LNCaP clone FGC (cell line): ENCODE measurements at places on chromosomes 6 and 20.

DNA sequence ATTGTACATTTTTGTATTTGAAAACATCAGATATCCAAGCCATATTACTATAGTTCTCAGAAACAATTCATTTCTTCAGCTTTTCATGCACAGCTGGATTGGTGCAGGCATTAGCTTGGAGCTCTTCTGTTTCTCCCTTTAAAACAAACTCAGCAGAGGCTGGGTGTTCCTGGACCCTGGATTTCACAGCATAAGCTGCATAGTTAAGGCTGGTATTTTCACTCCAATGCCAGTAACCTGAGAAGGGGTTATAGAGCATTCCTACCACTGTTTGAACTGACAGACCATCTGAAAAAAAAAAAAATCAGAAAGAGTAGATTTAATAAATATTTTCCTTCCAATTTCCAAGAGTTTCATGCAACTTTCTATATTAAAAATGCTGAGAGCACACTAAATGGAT, 20.1 kb upstream of the FAXC start:
- no peak for DNase-seq

DNA sequence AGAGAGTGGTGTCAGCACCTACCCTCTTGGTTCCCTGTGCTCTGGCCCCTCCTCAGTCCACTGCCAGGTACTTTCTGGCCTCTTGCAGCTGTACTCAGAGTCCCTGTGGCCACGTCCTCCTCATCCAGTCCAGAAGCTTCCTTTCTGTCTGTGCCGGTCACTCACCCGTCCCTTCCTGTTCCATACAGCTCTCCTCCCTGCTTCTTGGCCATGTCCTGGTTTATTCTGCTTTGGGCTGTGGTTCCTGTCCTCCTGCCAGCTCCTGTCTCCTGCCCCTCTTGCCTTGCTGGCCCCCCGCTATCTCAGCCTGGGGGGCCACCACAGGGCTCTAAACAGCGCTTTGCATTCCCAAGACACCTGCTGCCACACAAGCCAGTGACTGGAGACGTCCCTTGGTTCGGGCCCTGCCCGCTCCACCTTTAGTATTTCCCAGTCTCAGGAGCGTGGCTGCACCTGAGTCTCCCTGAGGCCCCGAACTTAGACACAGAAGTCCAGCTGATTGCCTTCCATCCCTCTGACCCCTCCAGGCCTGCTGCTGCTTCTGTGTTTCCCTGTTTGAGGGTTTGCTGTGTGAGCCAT, 15.5 kb upstream of the RBM38 start:
- DNase-seq, result no peak

GRCh38 chr6:26118999-26119398, 31.8 kb downstream of the HFE start:
- DNase-seq, result no peak

GRCh38 chr6:53504512-53504911, 40.4 kb downstream of the GCLC start:
- DNase-seq, result no peak
